ENCODE measurements at places on chromosomes 5 and 9.

DNA sequence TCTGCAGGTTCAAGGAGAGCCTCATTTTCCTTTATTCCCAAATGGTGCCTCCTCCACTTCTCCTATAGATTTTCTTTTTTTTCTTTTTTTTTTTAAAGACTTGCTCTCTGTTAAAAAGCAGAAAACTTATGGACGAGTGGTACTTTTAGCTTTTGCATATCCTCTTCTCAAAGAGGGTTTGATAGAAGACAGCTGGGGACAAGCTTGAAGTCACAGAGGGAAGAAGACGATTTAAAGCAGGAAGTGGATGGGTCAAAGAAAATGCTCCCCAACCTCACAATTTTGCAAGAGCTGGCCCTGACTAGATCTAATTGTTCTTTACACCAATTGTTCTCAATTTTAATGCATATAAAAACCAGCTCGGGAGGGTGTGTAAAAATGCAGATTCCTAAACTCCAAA is 48.9 kb downstream of the APBA1 start:
- DNase-seq, result no peak

DNA sequence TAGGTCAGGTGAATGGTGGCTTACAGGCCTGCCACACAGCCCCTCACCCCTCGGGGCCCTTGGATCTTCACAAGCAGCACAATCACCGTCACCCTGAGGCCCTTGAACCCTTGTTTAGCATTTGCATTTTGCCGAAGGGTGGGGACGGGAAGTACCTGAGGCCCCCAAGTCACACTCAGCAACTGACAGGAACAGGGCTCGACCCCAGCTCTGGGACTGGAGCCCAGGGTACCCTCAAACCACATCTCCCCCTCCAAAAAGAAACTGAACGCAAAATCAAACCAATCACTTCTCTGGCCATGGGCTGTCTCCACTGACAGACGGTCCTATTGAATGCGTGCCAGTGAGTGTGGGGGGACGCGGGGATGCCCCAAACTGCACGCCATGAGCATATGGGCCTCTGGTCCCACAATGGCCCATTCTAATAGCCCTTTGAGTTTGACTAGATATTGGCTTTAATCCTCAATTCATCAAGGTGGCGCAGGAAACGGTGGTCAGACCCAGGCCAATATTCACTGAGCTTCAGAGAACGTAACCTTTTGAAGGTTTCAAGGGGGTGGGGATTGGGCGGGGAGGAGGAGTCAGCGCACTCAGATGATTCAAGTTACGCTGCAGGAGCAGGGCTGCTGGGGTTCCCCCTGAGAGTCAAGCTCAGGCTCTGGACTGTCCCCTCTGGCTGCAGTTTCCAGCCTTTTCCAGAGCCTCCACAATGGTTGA is 176.0 kb downstream of the DAB2IP start:
- peak; percentile 6 for DNase-seq

- DNase-seq, result no peak
These were observed at the start of gene PCDHGA7 for GRCh38 chr5:141382469-141383294. PCDHGA7 (plus strand) TSS chr5:141382742; CDS start chr5:141382900, 158 bp downstream.

DNA sequence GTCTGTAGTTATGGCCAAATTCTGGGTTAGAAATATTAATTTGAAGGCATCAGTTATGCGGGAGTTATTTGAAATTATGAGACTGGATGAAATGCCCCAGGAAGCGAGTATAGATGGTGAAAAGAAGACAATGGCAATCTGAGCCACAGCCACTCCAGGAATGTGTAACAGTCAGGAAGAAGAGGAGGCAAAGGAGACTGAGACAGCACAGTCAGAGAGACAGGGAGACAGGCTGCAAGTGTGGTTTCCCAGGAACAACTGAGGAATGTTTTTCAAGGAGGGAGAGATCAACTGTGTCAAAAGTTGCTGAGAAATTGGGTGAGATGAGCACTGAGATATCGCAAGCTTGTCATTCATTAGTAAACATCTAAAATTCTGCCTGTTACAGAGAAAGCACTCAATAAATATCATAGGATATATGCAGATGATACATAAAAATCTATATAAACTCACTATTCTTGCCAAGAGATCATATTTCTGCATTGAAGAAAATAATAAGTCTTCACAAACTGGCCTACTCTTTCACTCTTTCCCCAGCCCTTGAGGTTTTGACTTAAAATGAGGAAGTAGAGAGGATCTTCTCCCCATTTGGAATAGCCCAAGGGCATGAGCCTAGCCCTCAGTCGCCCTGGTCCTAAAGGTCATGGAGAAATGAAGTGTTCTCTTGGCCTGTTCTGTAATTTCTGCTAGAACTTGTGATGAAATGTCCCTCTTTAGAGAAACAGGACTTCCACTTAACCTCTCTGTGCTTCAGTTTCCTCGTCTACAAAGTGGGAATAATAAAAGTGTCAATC is 48.5 kb upstream of the RLN1 start:
- DNase-seq, result no peak

- DNase-seq, result no peak
These were observed 23.6 kb upstream of the ANXA2R start for GRCh38 chr5:43063721-43064171.

GRCh38 chr9:137757139-137757538 is 120.4 kb upstream of the CACNA1B start:
- peak; percentile 27 for DNase-seq

DNA sequence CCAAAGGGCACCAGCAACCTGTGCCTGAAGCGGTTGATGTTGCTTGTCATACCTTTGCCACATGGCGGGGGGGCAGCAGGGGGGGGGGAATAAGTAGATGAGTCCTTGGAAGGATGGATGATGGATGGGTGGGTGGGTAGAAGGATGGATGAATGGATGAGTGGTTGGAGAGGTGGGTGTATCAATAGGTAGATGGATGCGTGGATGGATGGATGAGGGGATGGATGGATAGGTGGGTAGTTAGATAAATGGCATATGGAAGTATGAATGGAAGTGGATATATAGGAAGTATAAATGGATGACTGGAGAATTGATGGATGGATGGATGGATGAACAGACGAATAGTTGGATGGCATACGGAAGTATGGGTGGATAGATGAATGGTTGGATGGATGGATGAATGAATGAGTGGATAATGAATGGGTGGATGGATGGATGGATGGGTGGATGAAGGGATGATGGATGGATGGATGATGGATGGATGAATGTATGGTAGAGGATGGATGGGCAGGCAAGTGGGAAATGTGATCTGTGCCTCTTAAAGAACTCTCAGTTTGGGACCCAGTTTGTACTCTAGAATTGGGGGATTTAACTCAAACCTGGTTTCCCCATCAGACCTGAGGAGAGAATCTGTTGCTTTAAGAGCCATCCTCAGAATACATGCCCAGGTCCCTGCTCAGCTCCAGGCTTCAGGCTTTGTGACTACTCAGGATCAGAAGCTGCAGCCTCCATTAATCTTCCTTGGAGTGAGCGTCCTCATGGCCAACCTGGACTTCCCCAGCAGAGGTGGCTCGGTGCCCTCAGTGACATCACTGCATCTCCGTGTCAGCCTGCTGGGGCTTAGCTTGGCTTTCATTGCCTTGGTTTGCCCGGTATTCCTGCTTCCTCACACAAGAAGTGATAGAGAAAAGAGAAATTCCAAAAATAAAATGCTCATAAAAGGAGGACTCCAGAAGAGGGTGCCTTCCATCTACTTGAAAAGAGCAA is 27.6 kb upstream of the SUSD3 start:
- no peak for DNase-seq

DNA sequence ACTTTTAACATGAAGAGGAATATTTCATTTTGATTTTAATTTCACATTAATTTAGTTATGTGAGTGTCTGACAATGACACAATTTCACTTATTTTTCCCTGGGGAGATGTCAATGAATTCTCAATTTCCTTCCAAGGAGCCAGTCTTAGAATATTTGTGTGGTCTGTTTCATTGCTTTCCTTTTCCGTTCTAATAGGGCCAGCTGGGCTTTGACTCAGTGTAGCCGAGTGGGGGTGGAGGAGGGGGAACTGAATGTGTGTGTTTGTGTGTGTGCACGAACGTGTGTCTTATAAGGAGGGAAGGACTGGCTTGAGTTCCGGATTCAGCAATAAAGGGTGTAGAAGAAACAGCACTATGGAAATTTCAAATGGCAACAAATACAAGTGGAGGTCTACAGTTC is 100.0 kb downstream of the BASP1 start:
- DNase-seq, result no peak

GRCh38 chr9:104094534-104095015 is 466 bp downstream of the SMC2 start:
- no peak for DNase-seq

- DNase-seq, result no peak
These were observed 471.9 kb downstream of the MTRR start for GRCh38 chr5:8340739-8341344.

- no peak for DNase-seq
These were observed 691 bp downstream of the DMXL1 start for GRCh38 chr5:119071561-119071995.

DNA sequence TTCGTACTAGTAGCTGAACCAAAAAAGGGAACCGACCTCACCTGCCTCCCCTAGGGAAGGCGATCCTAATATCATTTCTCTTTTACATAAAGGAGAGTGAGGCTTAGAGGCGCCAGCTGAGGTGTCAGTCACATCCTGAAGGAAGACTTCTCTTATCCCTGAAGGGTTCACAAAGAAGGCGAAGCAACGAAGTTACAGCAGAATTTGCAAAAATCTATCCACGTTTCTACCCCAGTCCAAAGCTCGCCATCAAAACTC is 598 bp upstream of the KIAA1191 start:
- DNase-seq, result no peak

- no peak for DNase-seq
These were observed 64.1 kb upstream of the RAD23B start for GRCh38 chr9:107218829-107219485.

- DNase-seq, result no peak
These were observed 114.1 kb upstream of the TXNDC8 start for GRCh38 chr9:110451726-110452125.

DNA sequence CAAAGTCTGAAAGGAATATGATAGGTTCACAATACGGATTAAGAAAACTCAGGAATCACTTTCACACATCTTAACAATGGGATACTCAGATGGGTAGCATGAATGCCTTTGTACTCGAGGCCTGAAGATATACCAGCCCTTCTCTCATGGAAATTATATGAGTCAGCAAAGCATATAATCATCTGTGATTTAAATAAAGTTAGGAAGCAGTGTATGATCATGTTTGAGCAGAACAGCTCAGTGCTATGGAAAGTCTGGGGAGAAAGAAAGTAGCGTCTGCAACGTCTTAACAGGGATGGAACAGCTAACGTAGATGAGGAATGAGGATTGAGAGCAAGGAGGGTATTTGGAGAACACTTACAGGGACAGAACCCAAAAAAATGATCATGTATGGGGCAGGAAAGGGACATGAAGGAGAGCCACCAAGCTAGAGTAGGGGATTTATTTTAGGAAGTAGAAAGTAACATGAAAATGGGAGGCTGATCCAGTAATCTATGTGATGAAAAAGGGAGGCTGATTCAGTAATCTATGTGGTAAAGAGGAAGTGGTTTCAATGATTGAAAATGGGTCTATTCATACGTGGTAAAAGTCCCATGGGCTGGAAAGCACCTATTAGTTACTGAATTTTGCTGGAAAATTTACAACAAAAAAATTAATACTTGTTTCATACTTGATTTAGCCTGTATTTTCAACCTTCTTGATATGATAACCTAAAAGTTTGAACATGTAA is 85.9 kb downstream of the GNA14 start:
- DNase-seq, result no peak

DNA sequence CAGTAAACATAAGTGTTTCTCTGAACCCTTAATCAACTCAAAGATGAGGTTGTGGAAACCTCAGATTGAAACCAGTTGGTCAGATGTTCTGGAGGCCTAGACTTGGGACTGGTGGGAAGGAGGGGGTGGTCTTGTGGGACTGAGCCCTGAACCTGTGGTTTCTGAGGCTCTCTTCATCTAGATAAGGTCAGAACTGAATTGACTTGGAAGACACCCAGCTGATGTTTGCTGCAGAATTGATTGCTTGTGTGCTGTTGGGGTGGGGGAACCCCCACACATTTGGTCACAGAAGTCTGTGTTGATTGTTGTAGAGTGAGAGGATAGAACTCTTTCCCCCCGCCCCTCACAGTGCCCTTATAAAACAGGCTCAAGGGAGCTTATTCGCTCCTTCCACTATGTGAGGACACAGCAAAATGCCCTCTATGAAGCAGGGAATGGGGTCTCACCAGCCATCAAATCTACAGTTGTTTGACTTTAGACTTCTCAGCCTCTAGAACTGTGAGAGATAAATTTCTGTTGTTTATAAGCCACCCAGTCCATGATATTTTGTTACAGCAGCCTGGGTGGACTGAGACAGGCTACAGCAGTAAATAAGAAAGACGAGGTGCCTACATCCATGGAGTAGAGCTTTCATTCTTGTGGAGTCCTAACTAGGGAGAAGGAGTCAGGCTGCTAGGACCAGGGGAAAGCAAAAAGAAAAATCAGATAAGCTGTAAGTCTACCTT is 25.7 kb upstream of the UGCG start:
- DNase-seq, result no peak

DNA sequence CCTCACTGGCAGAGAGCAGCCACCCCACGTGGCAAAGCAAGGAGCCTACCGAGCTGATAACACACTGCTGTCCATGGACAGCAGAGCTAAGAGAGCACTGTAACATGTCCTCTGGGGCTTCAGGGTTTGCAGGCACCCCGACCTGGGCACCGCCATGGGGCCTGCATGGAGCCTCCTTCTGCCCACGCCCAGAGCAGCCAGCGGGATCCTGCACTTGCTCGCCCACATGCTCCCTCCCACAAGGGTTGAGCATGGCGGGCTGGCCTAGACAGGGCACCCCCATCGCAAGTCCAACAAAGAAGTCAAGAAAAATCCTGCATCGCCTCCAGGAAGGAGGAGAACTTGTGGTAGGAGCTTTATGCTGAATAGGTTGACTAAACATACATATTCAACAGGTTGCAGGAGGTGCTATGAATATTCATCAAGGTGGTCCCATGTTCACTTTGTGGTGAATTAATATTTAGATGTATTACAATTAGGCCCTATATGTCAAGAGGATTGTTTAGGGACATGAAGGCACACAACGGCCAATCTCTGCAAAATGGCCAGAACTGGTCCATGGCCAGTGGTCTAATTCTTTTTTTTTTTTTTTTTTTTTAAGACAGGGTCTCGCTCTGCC is 3.8 kb upstream of the MIGA2 start:
- DNase-seq, result no peak

DNA sequence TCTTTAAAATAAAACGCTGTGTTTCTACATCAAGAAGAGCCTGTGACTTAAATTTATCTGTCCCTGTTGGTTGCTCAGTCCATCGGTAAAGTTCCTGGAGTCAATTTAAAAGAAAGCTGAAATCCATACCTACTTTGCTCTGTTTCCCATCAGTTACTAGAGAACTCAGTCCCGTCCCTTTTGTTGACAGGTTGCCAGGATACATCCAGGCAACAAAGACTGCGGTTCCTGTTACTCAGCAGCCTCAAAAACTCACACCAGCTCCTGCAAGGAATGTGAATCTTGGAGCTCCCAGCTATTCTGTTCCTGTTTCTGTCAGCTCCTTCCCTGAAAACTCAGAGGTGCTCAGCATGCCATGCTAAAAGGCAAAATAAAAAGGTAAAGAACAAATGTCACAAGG is at the start of gene ZNF474:
Gene ZNF474 (plus strand): TSS at position 241 of the 400 bp plus-strand sequence. CDS start 22,445 bp downstream, outside the sequence.
- no peak for DNase-seq

DNA sequence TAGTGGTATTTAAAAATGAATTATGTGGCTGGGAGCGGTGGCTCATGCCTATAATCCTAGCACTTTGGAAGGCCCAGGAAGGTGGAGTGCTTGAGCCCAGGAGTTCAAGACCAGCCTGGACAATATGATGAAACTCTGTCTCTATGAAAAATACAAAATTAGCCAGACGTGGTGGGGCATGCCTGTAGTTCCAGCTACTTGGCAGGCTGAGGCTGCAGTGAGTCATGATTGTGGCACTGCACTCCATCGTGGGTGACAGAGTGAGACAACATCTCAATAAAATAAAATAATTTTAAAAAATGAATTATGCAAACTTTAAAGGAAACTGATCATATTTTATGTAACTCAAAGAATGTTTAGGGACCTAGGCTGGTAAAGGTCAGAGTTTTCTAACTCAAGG is 310.8 kb upstream of the DMRT1 start:
- no peak for DNase-seq
